NB4 (cell line): ENCODE measurements at places on chromosomes 13 and 19.

DNA sequence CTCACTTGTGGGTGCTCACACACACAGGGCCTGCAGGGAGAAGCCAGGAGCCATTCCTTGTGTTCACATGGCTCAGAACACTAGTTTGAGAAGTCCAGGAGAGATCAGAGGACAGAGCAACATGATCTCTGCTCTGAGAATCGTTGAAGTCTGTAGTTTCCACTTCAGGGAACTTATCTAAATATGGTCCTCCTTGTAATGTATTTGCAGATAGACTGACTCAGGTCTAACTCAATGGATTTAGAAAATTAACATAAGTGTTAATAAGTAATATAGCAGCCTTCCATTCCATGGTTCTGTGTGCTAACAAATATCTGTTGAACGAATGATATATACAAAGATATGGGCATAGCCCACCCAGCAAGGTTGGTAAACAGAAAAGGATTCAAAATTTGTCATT lies 119.8 kb upstream of the STARD13 start:
- DNase-seq, result no peak

DNA sequence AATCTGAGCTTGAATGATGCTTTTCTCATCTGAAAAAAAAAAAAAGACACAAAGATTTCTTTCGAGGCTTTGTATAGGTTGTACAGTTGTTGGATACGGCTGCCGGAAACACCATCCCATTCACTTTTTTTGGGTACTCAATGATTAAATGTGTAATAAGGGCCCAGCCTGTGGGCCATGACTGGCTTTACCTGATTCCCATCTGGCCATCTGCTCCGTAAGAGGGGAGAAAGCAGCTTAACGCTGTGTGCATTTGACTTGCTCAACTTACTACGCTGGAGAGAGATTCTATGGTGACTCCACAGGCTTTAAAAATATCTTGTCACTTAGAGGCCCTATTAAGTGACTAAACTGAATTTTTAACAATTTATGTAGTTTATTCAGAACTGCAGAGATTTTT lies 731 bp downstream of the ZNF558 start:
- no peak for DNase-seq

DNA sequence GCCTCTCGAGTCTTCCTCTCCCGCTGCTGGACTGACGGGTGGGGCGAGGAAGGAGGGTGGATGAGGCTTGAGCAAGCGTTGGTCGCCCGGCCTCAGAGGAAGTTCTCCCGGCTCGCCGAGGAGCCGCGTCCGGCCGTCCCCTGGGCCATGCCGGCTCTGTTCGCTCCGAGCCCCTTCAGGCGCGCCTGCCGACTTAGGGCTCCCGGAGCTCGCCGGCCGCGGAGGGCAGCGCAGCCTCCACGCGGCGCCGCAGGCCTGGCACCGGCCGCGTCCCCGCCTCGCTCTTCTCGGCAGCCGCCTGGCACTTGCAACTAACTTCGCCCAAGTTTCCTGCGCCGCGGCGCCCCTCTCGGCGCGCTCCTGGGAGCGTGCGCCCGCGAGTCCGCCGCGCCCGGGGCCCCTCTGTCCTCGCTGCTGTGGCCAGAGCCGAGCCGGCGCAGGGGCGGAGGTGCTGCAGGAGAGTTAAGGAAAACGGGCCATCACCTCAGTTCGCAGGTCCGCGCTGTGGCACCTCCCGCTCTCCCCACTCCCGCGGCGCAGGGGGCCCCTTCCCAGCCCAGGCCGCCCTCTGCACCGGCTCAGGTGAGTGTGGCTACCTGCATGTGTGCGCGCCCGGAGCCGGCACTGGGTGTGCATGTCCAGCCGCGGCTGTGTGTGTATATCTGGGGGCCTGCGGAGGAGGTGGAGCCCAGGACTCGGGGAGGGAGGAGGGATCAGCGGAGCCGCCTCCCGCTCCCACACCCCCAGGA lies 641 bp upstream of the SOX21 start:
- DNase-seq, result no peak

DNA sequence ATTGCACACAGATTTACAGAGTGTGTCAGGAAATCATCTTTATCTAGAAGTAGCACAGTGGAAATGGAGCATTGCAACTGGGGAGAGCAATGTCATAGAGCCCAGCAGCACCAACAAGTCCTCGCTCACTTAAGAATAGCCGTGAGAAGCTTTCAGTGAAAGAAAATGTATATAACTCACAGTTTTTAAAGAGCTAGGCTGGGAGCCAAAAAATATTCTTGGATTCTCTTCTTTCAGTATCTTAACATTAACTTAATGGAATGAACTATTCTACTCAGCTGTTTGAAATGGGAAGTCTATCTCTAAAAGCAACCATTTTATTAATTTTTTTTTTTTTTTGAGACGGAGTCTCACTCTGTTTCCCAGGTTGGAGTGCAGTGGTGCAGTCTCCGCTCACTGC lies 329.6 kb downstream of the COG6 start:
- DNase-seq, result no peak

- no peak for DNase-seq
These were observed 190.3 kb downstream of the TM9SF2 start for GRCh38 chr13:99691552-99691951.

DNA sequence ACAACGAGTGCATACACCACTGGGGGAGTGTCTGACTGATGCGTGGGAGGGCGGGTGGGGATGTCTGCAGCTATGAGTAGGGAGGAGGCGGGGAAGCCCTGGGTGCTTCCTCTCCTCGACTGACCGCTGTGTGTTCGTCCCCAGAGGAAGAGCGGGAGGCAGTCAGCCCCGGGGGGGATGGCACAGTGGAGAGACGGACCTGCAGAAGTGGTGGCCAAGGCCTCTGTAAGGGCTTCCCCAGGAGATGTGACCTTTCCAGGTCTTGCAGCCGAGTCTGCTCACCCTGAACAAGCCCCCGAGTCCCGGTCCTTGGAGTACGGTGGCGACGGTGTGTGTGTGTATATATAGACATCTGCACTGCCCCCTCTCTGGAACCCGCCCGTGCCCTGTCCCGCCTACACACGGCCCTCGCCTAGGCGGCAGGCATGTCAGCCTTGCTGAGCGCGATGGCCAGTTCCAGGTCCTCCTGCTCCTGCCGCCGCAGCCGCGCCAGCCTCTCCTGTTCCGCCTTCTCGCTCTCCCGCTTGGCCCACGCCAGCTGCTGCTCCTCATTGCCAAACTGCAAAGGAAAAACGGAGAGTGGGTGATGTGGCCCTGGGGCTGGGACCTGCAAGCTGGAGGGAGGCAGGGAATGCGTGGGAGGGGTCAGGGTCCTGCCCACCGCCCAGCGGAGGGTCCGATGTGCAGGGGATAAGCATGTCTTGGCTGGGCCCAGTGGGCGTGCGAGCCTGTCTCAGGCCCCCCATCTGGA lies 30.8 kb downstream of the KLF2 start:
- DNase-seq, result peak; percentile 92

GRCh38 chr13:112702986-112703379 lies 13.1 kb downstream of the ATP11A start:
- peak; percentile 94 for DNase-seq

GRCh38 chr13:107057028-107057631 lies 489.2 kb upstream of the ARGLU1 start:
- DNase-seq, result no peak

- no peak for DNase-seq
These were observed 235.4 kb upstream of the MAB21L1 start for GRCh38 chr13:35711909-35712308.

DNA sequence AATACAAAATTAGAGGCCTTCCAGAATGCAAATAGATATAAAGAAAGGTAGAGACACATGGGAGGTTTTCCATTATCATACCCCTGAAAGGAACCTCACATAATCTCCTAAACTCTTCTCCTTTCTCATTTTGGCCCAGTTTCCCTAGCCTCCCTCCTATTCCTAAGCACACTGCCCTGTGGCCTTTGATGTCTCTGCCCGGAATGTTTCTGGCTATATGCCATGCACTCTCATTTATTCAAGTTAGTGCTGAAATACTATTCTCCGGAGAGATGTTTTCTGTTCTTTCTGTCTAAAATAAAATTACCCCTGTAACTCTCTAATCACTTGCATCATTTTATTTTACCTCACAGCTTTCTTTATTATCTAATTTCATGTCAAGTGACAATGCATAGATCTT lies 1287.7 kb downstream of the SLITRK5 start:
- DNase-seq, result no peak

- no peak for DNase-seq
These were observed 63.1 kb downstream of the SPATA13 start for GRCh38 chr13:24223341-24224231.

GRCh38 chr19:28142258-28142657 lies 1070.7 kb downstream of the UQCRFS1 start:
- DNase-seq, result no peak

GRCh38 chr13:27133889-27134288 lies 37.7 kb downstream of the USP12 start:
- no peak for DNase-seq

- peak; percentile 78 for DNase-seq
These were observed 8.6 kb upstream of the NUP62 start for GRCh38 chr19:49937750-49938381.

- no peak for DNase-seq
These were observed 35.3 kb downstream of the CEBPG start for GRCh38 chr19:33408538-33409434.

DNA sequence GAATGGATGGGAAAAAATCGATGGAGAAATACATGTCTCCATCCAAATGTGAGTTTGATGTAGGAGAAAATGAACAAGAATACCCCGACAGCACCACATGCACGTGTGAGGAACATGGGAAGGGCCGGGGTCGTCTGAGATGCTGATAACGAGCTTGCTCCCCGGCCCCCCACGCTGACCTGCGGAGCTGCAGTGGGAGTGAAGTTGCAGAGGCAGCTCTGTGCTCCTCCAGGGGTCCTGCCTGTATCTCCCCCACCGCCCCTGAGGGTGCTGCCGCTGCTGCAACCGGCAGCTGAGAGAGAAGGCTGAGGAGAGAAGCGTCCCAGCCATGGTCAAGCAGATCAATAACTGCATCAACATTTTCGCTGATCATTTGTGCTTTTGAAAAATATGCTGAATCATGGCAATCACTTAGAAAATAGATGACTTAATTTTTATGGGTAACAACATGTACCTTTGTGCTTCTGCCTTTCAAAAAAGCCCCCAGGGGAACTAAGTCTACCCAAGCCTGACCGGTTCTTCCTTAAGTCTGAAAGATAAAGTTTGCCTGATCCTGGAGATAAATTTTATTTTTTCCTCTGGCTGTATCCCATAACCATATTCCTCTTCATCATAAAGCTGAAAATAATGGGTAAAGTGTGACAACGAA lies 18.2 kb upstream of the NAXD start:
- DNase-seq, result no peak

- DNase-seq, result no peak
These were observed 102.9 kb downstream of the FRY start for GRCh38 chr13:32134241-32135055.
